Stimulated activated CD4-positive, alpha-beta T cell treated with anti-CD3 and anti-CD28 coated beads, Interleukin-4, amount 100 ng/mL, for 48 hours (primary cell): ENCODE measurements at places on chromosomes 2 and 18.

GRCh38 chr2:148936857-148937450, 61.9 kb downstream of the KIF5C start:
- DNase-seq: no peak

DNA sequence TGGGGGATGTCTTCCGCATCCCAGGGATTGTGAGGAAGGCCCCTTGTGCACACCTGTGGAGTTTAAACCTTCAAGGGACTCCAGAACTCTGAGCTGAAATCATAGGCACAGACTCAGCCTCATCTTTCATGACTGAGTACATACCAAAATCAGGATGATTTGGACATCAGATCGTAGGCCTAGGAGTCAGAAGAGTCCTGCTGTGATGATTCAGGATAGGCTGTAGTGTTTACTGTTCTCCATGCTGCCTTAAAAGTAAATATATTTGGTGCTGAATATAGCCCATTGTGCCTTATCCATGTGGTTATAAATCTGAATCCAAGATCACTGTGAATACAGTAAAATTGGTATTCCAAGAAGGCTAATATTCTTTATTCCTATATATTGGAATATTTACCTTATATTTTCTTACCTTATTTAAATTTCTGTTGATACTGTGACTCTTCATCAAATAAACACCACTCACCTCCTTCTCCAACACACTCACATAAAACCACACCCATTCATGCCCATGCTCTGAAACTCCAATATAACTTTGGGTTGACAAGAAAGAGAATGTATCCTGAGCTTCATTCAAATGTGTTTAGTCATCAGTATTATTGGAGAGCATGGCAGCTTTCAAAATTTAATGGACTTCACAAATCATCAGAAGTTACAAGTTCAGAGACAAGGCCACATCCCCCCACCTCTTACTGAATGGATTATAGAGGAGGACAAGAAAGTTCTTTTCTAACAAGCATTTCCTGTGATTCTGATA, 561.4 kb upstream of the LINC00305 start:
- no peak for DNase-seq

DNA sequence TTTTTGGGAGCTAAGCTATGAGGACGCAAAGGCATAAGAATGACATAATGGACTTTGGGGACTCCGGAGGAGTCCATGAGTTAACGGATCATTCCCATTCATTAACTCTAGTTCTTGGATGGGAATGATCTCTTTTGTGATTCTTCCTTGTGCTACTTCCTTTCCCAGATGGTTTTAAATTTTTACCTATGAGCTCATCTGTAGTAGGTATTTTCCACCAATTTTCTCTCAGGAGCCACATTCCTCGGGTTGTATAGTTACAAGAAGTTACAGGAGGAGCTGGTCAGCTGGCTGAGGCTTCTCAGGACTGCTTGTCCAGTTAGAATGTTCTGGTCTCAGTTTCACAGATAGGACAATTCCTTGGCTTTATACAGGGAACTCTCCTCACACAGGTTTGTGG, 42.9 kb upstream of the LPIN2 start:
- no peak for DNase-seq

GRCh38 chr2:73983322-73984202, 1.1 kb upstream of the TET3 start:
- no peak for DNase-seq

- DNase-seq: no peak
These were observed 57.5 kb upstream of the SLC14A2 start for GRCh38 chr18:45557779-45558178.
